NCI-H1092 treated with DMSO at 0.1 percent for 48 hours (cell line): ENCODE measurements at places on chromosomes 2 and 18.
A peak's percentile ranks its signal among the peaks of the same experiment; 100 is the strongest.

- no peak for DNase-seq
These were observed 7.1 kb upstream of the NPPC start for GRCh38 chr2:231932985-231933915.

GRCh38 chr2:134479696-134480330 is 225.9 kb downstream of the MGAT5 start:
- DNase-seq = no peak

- no peak for DNase-seq
These were observed 32.5 kb downstream of the BMPR2 start for GRCh38 chr2:202408546-202409140.

DNA sequence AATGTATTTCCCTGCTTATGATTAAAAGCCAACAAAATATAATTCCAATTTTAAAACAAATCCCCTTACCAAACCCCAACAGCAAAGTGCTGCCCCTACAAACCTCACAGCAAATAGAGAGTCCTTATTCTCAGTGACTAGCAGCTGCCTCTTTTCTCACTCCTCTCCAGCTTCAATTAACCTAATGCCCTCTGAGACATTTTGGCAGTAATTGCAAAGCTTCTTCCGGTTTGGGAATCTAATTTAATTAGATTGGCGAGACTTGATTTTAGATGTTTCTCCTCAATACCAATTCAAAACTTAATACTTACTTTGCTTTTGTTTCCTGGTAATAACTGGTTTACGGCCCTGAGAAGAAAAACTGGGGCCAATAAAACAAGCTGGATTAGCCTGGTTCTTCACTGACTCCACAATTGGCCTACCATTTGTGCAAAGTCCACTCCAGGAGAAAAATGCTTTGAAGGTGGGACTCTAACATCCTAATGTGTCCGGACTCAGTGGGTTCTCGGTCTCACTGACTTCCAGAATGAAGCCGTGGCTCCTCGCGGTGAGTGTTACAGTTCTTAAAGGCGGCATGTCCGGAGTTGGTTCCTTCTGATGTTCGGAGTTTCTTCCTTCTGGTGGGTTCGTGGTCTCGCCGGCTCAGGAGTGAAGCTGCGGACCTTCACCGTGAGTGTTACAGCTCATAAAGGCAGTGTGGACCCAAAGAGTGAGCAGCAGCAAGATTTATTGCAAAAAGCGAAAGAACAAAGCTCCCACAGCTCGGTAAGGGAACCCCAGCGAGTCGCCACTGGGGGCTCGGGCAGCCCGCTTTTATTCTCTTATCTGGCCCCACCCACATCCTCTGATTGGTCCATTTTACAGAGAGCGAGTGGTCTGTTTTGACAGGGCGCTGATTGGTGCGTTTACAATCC is 52.8 kb downstream of the SLC35F5 start:
- DNase-seq = peak; percentile 19

GRCh38 chr2:15956230-15956629 is 15.9 kb downstream of the MYCN start:
- no peak for DNase-seq

- DNase-seq = no peak
These were observed 158.8 kb upstream of the ARL4C start for GRCh38 chr2:234655706-234656105.

GRCh38 chr2:109695290-109695689 is 81.1 kb downstream of the SOWAHC start:
- no peak for DNase-seq

DNA sequence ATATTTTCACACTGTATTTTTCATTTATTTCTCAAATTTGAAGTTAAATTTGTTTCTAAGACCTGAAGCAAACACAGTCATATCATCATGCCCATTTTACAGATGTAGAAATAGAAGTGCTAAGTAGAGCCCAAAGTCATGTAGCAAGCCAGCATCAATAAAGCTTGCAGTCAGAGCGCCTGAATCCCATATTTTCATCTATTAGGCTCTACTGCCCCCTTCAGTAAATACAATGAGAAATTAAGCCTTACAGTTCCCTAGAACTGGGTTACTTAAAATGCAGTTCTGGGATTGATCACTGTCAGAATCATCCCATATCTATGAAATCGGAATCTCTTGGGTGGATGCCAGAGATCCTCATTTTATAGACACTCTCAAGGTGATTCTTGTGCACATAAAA is 419.9 kb downstream of the TGIF1 start:
- peak; percentile 67 for DNase-seq

DNA sequence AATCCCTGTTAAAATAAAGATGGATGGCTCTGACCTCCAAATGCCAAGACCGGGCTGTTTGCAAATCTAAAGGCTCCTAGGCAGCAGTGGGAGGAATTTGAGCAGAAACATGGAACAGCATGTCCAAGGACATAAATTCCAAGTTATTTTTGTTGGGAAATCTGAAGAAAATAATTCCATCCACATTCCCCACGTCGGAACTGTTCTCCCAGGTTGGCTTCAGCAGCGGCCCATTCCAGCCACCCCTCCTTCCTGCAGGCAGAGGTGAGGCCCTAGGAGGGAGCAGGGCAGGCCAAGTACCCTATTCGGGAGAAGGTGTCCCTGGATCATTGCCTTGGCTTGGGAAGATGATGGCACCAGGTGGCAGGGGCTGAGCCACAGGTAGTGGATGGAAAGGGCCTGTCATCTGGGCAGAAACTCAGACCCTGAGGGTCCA is 117.1 kb downstream of the CAPN13 start:
- DNase-seq = no peak

- peak; percentile 32 for DNase-seq
These were observed 34.4 kb upstream of the TRAPPC8 start for GRCh38 chr18:31977270-31977872.

GRCh38 chr2:83340424-83340823 is 1118.7 kb downstream of the SUCLG1 start:
- DNase-seq = no peak

DNA sequence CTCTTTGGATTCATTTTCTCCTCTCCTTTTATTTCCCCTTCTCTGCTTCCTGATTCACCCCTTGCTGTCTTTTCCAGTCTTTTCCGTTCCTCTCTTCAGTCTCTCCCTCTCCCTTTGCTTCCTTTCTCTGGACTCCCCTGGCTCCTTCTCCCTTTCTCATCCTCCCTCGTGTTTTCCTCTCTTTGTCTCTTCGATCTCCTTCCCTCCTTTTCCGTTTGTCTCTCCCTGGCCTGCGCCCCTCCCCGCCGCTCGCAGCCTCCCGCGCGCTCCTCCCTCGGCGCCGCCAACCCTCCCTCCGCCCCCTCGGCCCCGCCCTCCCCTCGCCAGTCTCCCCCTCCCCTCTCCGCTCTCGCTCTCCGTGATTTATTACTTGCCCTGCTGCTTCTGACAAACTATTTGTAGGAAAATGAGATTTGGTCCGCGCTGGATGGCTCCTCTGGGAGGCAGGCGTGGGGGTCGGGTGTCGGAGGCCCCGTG is 46.0 kb upstream of the PAX8 start:
- DNase-seq = peak; percentile 48

- no peak for DNase-seq
These were observed 18.9 kb downstream of the PIK3C3 start for GRCh38 chr18:41973983-41974382.

- no peak for DNase-seq
These were observed 3.8 kb downstream of the CD28 start for GRCh38 chr2:203710226-203710625.

- DNase-seq = no peak
These were observed 249.1 kb upstream of the RBMS1 start for GRCh38 chr2:160742667-160743066.

DNA sequence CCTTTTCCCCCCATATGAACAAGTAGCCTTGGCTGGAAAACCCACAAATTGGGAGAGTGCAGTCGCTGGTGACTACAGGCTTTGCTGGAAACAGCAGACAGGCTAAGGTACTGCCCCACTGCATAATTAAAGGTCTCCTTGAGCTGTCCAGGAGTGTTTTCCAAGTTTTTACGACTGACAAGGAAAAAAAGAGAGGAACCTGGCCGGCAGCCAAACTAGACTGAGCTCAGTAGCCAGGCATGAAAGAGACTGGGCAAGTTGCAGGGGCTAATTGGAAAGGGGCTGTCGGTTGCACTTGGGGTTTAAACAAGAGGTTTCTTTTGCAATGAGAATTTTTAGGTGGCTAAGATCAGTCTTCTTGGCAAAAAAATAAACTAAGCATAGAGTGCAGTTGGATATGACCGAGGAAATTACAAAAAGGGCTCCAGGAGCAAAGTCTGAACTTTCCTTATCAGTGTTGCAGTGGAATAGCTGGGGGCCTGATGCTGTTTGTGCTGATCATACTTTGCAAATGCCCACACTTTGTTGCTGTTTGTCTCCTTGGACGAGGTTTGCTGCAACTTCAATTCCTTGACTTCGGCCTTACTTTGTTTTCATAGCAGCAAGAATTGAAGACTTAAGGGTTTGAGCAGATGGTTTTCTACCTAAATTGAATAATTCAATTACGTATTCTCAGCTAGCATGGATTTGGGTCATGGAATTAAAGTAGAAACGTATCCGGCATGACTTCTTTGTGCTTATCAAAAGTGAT is 2.1 kb downstream of the GULP1 start:
- peak; percentile 35 for DNase-seq

DNA sequence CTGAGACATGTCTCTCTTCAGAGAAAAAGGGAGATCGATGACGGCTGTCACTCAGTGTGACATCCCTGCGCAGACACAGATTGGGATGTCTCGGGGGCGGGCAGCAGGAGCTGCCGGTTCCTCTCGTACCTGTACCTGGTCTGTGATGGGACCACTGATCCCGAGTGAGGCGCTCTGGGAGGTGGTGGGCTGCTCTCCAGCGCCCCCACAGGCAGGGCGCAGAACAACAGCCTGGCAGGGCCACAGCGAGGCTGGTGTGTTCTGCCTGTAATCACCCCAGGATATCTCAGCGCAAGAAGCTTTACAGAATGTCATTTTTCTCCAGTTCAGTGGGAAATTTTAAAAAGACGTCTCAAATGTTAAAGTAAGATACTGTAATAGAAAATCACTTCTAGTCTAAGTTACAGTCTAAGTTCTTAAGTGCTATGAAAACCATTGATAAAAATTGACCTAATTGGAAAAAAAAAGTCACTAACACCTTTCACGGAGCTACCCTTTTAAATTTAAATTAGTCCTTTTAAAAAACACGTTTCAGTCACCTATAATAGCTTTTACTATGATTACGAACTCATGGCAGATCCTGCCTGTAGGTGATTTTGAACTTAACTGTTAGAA is 189.8 kb downstream of the SNTG2 start:
- no peak for DNase-seq

- DNase-seq = no peak
These were observed 50.3 kb upstream of the B3GNT2 start for GRCh38 chr2:62145478-62146100.

- no peak for DNase-seq
These were observed 82.9 kb upstream of the RAB12 start for GRCh38 chr18:8526332-8526731.

DNA sequence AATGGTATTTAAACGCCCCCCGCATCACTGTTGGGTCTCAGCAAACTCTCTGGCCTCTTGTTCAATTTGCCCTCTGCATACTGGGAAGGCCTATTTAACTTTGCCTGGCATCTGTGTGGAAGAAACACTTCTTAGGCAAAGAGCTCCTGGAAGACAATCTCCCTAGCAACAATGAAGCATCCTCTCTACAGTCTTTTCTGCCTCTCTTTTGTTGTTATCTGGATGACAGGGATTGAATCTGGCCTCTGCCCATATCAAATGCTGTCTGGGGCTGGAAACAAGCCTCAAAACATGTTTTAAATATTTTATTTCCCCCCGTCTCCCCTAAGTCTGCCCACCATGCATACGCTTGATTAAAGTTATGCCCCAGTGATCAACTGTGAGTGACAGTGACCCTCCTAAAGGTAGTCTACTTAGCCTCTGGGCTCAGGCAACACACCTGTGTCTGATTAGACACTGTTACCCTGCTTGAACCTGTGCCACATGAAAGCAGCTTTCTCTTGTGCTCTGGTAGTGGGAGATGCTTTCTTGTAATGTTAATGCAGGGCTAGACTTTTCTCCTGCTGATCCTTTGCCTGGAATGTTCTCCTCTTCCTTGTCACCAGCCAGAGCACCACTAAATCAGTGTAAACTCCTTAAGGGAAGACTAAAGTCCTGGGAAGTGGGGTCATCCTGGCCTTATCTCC is 34.9 kb downstream of the CDC42EP3 start:
- DNase-seq = no peak

- no peak for DNase-seq
These were observed 240.9 kb downstream of the RNF152 start for GRCh38 chr18:61651880-61652268.

DNA sequence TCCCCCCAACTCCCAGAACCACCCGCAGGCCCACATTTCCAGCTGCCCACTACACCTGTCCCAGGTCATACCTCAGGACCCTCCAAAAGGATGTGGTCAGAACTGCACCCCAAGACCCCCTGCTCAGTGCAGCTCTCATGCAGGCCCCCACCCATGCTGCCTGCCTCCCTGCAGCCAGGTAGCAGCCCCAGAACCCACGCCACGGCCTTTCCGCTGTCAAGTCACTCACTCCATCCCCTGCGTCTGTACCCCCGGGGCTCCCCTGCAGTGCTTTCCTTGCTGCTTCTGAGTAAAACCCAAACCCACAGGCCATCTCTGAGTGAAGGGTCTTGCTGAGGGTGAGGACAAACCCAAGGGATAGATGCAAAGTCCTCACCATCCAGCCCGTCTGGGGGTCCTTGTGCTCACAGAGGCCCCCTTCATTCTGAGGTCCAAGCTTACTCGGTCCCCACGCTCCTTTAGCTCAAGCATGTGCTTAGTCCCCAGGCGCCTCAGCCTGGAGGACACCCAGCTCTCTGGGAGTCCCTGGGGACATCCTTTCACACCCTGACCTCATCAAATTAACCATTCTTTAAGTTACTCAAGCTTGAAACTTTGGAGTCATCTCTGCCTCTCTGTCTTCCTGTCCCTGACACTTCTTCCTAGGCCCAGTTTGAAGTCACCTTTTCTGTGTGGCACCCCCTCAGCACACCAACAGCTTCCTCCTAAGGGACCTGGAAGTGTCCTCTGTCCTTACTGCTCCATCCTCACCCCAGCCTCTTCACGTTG is 130.1 kb downstream of the SMAD7 start:
- no peak for DNase-seq

- DNase-seq = no peak
These were observed 54.6 kb downstream of the PIKFYVE start for GRCh38 chr2:208320686-208321085.

DNA sequence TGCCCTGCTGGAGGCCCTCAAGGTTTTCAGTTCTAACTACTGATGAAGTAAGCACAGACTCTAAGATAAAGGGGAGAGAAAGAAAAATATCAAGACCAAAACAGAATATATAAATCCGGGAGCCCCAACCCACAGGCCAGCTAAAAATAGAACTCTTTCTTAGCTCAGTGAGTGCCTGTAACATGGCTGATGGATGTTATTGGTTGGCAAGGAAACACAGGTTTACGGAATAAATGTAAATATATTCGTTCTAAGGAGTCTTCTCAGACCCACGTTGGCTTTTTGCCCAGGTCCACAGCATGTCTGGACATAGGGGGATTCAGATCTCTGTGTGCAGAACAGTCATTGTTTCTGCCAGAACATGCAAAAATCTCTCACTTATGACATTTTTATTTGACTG is 139.0 kb upstream of the SERPINE2 start:
- peak; percentile 4 for DNase-seq

- no peak for DNase-seq
These were observed 44.0 kb downstream of the COLEC12 start for GRCh38 chr18:456361-457139.

- no peak for DNase-seq
These were observed 979 bp downstream of the LONRF2 start for GRCh38 chr2:100321179-100321865.
